Uterine smooth muscle cell (primary cell): ENCODE measurements at places on chromosomes 3 and 15. TPM values are rescaled to one million over a fixed set of nuclear protein-coding genes. Genes with fewer than 3 reads are reported as not detected.

Gene POLQ
- total RNA-seq = 6.5 and 18.6 TPM in 2 replicates

Gene PEX5L
- 3.7 and 9.3 TPM in 2 replicates for total RNA-seq

Gene IL5RA
- not detected in 2 replicates for total RNA-seq

Gene RPL39L
- total RNA-seq = 31.7 and 65.0 TPM in 2 replicates

Gene ATP13A5
- not detected in 2 replicates for total RNA-seq

Gene GNAT1
- not detected in 2 replicates for total RNA-seq

Gene WNT7A
- not detected in 2 replicates for total RNA-seq

Gene C3orf85
- not detected in 2 replicates for total RNA-seq

Gene ITIH1
- total RNA-seq = not detected in 2 replicates

Gene HDAC11
- 11.5 and 21.2 TPM in 2 replicates for total RNA-seq

Gene ALPK3
- total RNA-seq = 0.11 and 0.25 TPM in 2 replicates

Gene AADAC
- 0.12 TPM in 1 of 2 replicates, not detected in the other for total RNA-seq

Gene P2RY14
- total RNA-seq = not detected in 2 replicates

Gene CDC25A
- total RNA-seq = 5.2 and 15.9 TPM in 2 replicates

Gene GOLGA8M
- 0.44 and 2.5 TPM in 2 replicates for total RNA-seq

Gene SCAMP5
- 0.44 and 2.0 TPM in 2 replicates for total RNA-seq

Gene NOX5
- 0.22 and 0.25 TPM in 2 replicates for total RNA-seq

Gene TMF1
- 54.8 and 55.4 TPM in 2 replicates for total RNA-seq

Gene SYNPR
- not detected in 2 replicates for total RNA-seq

Gene DLEC1
- 0.11 and 0.12 TPM in 2 replicates for total RNA-seq

Gene B2M
- total RNA-seq = 1,737 and 2,006 TPM in 2 replicates

Gene RPUSD3
- 32.5 and 36.2 TPM in 2 replicates for total RNA-seq

Gene CYP8B1
- under 0.01 TPM in 1 of 2 replicates, not detected in the other for total RNA-seq

Gene DCP1A
- 9.4 and 12.4 TPM in 2 replicates for total RNA-seq

Gene HYKK
- 2.7 and 4.9 TPM in 2 replicates for total RNA-seq
